ENCODE measurements at places on chromosomes 2 and 18.

GRCh38 chr2:45128580-45128997, 119.3 kb upstream of the SIX2 start:
- DNase-seq = no peak

DNA sequence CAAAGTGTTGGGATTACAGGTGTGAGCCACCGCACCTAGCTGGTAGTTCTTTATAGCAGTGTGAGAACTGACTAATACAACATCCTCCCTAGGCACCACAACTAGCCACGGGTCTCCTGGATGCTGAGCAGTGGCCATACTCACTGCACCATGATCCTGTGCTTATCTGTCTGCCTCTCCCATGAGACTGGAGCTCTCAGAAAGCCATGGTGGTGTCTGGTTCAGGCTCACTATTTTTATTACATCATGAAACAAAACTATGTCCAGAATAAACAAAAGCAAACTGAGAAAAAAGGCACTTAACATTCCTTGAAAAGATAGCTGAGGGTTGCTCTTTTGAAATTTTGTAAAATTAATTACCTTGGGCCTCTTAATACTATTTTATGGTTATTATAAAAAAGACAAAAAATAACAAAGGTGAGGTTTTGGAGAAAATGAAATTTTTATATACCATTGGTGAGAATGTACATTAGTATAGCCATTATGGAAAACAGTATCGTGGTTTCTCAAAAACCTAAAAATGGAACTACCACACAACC, 90.7 kb upstream of the TFCP2L1 start:
- no peak for DNase-seq

DNA sequence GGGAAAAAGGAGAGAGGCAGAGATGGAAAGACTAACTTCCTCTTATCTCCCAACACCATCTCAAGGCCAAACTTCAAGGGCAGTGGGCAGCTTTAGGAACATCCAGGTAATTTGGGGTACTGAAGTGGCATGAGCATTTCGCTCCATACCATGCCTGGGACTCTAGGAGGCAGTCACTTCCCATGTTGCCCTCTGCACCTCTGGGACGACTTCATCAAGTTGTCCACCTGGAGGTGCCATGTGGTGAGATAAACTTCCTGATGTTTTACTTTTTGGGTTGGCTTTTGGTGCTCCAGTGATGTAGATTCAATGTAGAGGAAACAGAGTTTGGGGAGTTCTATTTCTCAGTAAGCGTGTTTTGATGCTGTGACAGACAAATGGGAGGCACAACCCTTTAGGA, 56.3 kb upstream of the UPP2 start:
- DNase-seq = no peak

DNA sequence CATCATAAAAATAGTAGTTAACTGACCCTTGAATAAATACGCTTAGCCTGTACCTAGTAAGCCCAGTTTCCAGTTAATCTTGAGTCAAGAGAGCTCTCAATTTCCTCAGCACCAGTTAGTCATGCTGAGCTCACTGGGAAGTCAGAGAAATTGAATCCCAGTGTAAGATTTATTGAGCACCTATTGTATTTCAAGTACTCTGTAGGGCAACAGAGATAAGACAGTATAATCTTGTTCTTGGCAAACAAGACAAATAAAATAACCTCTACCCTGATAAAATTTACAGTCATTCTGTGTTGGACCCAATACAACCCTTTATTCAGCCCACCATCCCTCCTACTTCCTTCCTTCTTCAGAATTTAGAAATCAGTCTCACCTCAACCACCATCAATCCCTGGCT, 71.9 kb upstream of the NRP2 start:
- DNase-seq = no peak

DNA sequence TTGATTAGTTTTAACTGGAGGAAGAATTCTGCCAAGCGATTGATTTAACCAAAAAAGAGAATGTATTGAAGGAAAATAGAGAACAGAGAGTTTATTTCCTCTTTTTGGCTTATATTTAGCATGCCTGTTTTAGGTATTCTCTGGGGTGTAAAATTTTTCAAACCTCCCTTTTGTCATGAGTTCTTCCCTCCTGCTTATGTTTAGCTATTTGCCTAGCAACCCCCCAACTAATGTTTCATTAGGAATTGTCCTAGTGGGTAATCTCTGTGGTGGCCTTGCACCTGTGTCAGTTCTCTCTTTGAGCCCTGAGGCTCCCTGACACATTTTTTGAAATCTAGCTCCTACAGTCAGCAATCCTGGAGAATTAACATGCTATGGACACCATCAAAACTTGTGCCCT, 12.5 kb upstream of the REG1B start:
- DNase-seq = no peak

DNA sequence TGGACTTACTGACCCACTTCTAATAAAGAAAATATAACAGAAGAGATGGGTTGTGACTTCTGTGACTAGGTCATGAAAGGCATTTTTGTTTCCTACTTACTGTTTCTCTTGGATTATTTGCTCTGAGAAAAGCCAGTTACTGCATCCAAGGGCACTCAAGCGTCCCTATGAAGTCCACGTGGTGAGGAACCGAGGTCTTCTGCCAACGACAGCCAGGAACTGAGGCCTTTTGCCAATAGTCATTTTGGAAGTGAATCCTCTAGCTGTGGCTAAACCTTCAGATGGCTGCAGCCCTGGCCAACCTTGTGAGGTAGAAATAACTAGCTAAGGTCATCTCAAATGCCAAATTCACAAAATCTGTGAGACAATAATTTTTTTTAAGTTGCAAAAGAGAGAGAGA, 449.8 kb upstream of the RGPD4 start:
- no peak for DNase-seq

DNA sequence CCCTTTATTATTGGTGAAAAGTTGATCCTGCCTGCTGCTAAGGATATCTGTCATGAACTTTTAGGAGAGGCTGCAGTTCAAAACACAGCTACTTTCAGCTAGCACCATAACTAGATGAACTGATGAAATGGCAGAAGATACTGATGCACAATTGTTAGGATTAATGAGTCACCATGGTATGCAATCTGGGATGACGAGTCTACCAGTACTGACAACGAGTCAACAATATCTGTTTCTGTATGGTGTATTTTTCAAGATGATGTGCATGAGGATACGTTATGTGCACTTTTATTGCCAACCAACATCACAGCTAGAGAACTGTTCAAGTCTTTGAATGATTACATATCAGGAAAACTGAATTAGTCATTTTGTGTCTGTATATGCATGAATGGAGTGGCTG, 68.7 kb downstream of the NETO1 start:
- DNase-seq = no peak

- DNase-seq = peak; percentile 62
Observed at GRCh38 chr18:45015788-45016128, 335.1 kb downstream of the SETBP1 start.

DNA sequence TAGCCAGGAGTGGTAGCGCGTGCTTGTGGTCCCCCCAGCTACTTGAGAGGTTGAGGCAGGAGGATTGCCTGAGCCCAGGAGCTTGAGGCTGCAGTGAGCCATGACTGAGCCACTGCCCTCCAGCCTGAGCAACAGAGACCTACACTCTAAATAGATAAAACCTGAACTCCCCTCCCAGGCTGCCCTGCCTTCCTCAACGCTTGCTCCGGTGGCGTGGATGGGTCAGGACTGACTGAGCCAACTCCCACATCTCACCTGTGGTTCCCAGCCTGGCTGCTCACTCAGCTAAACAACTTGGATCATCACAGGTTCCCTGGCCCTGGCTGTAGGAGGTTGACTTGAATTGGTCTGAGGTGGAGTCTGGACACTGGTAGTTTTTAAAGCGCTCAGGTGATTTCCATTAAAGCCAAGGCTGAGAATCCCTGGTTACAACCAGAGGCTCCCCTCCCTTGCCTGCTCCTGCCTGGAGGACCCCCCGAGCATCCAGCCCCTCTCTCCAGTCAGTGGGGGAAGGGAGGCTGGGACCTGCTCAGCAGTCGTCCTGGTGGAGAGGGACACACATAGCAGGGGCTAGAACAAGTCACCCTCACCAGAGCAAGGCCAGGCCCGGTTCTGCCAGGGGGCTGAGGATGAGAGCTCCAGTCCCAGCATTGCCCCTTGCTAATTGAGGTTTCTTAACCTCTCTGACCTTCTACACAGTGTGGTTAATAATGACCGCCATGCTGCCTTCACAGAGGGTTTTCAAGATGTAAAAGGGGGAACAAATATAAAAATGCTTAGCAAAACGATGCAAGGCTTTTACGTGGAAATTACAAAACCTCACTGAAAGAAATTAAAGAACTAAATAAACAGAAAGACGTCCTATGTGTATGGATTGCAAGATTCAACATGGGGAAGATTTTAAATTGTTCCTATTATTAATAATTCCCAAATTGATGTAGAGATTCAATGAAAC, 46.9 kb upstream of the TAF1B start:
- DNase-seq = no peak

DNA sequence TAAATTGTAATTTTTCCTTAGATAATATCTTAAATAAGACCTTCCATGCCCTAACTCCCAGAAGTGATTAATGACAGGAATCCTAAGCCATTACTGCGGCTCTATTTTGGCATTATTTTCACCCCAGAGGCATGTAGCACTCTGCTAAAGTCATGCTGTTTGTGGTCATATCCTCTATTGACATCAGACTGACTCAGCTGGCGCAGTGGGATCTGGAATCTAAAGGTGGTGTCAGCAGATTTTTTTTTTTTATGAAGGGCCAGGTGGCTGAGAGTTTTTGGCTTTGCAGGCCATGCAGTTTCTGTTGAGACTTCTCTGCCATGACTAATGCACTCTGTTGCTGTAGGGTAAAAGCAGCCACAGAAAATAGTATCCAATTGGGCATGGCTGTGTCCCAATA, 64.1 kb upstream of the ACVR1C start:
- DNase-seq = no peak

DNA sequence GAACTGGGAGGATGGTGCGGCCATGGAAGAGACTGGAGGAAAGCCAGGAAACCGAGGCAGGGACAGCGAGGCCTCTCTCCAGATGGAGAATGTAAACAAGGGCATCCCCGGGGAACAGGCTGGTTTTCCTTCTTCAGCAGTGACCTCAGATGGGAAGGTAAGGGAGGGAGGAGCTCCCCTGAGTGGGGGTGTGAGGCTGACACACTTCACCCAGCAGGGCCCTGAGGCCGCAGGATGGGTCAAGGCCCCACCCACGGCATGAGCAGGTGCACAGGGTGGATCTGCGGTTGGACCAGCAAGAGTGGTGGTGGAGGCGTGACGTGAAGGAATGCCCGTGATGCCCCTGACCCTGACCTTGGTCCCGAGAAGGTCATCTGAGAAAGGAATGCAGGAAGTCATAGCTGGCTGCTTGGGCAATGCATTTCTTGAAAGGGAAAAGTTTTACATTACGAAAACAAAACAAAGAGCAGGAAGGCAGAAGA, 48.1 kb downstream of the ADCY3 start:
- DNase-seq = no peak

- peak; percentile 69 for DNase-seq
Observed at GRCh38 chr2:236369661-236370062, 105.5 kb upstream of the ASB18 start.

- DNase-seq = no peak
Observed at GRCh38 chr18:76489081-76489480, 6.0 kb downstream of the ZNF516 start.

GRCh38 chr2:138767101-138767500, 13.1 kb downstream of the NXPH2 start:
- no peak for DNase-seq

GRCh38 chr2:76154981-76155380, 444.3 kb upstream of the GCFC2 start:
- DNase-seq = no peak

GRCh38 chr2:51290725-51291124, 258.8 kb upstream of the NRXN1 start:
- no peak for DNase-seq

DNA sequence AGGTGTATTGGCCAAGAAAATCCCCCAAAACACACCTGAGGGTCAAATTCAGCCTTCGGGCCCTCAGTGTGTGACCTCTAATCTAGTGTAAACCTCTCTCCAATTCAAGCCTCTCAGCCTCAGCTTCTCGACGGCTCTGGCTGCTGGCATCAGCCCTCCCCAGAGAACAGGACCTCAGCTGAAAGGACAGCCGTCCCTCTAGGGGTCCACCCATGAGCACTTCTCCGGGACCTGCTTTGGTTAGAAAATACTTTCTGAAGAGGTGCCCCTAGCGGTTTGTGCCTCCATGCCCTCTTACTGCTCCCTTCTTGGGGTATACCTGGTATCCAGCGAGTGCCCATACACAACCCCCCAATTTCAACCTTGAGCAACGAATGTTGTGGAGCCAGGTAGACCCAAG, 48.8 kb downstream of the INHBB start:
- no peak for DNase-seq

GRCh38 chr2:67215214-67216055, 181.7 kb upstream of the ETAA1 start:
- no peak for DNase-seq

DNA sequence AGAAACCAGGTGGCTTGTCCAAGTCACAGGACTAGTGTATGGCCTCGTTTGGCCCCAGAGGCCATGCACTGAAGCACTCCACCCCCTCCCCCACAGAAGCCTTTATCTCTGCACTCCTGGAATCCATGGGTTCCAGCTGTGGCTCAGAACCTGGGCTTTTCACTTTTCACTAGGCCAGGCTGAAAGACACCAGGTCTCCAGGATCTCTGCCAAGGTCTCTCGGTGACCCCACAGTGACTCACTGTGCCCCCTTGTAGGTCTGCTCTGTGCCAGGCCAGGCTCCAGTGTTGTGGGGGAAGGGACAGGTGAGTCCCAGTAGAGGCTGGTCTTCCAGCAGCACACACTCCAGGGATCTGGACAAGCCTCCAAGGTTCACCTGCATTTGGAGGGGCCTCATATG, 31.0 kb upstream of the GLI2 start:
- no peak for DNase-seq

DNA sequence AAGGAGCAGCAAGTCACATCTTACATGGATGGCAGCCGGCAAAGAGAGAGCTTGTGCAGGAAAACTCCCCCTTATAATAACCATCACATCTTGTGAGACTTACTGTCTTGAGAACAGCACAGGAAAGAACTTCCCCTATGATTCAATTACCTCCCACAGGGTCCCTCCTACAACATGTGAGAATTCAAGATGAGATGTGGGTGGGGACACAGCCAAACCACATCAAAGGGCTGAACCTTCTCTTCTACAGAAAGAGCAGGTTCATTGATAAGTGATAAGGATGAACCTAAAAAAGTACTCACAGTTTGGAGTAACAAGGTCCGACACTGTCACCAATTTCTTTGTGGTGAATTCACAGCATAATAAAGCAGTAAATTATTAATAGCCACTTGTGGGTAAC, 422.2 kb upstream of the FSIP2 start:
- no peak for DNase-seq
